ENCODE measurements at places on chromosomes 13 and 19.
A peak's percentile ranks its signal among the peaks of the same experiment; 100 is the strongest.

DNA sequence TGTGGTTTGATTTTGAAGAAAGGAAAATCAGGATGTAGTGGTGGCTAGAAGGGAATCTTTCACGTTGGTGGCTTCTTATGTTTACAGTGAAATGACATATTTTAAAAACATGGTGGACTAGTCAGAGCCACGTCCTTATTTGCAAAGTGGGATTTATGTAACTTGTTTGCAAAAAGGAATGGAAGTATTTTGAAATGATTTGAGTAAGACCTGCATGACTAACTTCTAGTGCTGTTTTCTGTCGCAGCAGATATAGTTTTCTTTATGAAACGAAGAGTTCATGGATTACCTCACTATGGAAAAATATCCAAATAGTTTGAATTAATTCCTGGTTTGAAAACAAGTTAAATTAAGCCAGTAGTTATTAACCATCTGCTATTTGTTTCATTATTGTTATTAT is 476.5 kb downstream of the MYO16 start:
- no peak for DNase-seq

- DNase-seq = peak; percentile 66
These were observed 12.9 kb upstream of the TMEM255B start for GRCh38 chr13:113746143-113746525.

- DNase-seq = peak; percentile 59
These were observed 435 bp upstream of the ZNF382 start for GRCh38 chr19:36604656-36605100.

- no peak for DNase-seq
These were observed 41.9 kb downstream of the ADPRHL1 start for GRCh38 chr13:113411216-113412023.

GRCh38 chr13:38539632-38540031 is 147.2 kb upstream of the FREM2 start:
- DNase-seq = no peak

- no peak for DNase-seq
These were observed 10.0 kb downstream of the DPF1 start for GRCh38 chr19:38213911-38214625.

DNA sequence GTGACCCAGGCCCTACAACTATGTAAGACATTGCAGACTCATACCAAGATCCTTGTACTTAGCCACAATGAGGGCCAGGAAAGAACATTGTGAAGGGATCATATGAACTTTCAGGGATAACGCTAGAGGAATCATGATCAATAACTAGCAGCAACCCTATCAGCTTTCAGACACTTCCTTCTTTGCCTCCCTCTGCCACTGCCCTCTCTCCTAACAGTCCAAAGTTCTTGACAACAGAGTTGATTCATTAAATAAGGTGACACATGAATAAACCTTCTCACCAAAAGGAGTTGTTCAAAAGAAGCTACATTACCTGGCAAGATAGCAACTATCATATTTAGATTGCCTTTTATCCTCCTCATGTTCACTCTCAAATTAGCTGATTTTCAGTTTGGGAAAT is 272.2 kb upstream of the DACH1 start:
- DNase-seq = no peak

DNA sequence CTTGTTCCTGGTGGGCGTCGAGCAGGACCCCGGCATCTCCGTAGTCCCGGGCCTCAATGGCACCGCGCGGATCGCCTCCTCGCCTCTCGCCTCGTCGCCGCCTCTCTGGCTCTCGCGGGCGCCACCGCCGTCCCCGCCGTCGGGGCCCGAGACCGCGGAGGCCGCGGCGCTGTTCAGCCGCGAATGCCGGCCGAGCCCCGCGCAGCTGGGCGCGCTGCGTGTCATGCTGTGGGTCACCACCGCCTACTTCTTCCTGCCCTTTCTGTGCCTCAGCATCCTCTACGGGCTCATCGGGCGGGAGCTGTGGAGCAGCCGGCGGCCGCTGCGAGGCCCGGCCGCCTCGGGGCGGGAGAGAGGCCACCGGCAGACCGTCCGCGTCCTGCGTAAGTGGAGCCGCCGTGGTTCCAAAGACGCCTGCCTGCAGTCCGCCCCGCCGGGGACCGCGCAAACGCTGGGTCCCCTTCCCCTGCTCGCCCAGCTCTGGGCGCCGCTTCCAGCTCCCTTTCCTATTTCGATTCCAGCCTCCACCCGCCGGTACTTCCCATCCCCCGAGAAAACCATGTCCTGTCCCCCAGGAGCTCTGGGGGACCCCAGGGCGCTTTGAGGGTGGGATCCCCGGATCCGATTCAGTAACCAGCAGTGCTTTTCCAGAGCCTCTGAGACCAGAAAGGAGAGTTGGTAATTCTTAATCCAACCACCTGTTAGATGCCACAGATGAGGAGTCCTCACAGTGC is 885 bp downstream of the MLNR start:
- no peak for DNase-seq

- no peak for DNase-seq
These were observed 36.7 kb upstream of the RANBP3 start for GRCh38 chr19:6014551-6015135.

- no peak for DNase-seq
These were observed 14.9 kb upstream of the PTBP1 start for GRCh38 chr19:782185-782877.

DNA sequence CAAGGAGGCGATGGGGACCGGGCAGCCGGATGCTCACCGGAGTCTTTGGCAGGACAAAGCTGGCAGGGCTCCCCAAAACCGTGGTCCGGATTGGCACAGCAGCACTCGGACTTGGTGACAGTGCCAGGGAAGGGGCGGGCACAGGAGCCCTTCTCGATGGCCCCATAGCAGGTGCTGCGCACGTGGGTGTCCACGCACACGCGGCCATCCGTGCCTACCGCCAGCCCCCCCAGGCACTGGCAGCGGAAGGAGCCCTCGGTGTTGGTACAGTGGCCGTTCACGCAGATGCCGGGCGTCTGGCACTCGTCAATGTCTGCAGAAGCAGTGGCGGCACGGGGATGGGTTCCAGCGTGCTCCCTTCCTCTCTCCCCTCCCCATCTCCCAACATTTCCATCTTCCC is 17.9 kb downstream of the FBN3 start:
- no peak for DNase-seq

- DNase-seq = no peak
These were observed 3.4 kb downstream of the ZNF430 start for GRCh38 chr19:21023901-21024300.

- DNase-seq = peak; percentile 92
These were observed 11.3 kb downstream of the EPS8L1 start for GRCh38 chr19:55086730-55087541.

DNA sequence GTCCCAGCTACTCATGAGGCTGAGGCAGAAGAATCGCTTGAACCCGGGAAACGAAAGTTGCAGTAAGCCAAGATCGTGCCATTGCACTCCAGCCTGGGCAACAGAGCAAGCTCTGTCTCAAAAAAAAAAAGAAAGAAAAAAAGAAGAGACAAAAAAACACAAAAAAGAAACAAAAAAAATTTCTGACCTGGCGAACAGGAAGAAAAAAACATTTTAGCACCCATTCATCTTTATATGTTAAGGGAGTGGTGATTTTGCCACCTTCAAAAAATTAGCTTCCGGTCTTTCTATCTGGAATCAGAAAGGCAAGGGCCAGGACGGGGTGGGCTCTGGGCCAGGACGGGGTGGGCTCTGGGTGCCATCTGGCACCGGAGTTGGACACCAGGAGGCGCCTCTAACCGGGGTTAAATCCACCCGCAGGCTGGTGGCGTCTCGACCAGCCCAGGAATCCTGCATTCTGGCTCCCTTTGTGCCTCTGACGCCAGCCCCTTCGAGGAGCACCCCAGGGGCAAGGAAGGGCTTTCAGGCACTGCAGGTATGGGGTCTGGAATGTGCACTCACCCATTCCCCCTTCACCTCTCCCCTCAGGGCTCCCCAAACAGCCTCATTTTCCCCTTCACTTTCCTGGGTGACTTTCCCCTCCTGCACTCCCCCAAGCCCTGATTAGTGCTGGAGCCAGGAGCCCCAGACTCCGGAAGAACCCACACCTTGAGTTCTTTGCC is 10.4 kb upstream of the ZSWIM4 start:
- DNase-seq = peak; percentile 71

DNA sequence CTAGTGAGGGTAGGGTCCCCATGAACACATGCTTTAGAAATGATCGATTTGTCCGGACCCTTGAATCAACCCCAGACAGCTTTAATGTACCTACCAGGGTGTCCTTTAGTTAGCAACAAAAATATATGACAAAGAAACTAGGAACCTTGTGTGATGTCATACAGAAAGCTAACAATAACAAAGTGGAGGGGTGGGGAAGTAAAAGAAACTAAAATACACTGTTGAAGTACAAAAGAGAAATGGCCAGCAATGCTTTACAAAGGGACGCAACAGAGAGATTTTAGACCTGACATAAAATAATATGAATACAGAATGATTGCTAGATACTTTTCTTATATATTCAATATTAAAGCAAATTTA is 40.0 kb downstream of the DZIP1 start:
- DNase-seq = no peak

DNA sequence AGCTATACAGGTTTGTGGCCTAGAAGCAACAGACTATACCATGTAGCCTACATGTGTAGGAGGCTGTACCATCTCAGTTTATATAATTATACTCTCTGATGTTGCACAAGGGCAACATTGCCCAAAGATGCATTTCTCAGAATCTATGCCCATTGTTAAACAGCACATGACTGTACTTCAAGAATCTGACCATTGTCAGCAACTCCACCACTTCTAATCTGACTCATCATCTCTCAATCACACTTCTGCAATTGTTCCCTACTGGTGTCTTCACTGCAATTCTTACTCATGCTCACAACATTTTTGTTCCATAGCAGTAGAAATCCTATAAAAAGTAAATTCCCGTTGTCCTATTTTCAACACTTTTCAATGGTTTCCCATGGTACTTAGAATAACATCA is 63.9 kb upstream of the ATXN8OS start:
- no peak for DNase-seq

DNA sequence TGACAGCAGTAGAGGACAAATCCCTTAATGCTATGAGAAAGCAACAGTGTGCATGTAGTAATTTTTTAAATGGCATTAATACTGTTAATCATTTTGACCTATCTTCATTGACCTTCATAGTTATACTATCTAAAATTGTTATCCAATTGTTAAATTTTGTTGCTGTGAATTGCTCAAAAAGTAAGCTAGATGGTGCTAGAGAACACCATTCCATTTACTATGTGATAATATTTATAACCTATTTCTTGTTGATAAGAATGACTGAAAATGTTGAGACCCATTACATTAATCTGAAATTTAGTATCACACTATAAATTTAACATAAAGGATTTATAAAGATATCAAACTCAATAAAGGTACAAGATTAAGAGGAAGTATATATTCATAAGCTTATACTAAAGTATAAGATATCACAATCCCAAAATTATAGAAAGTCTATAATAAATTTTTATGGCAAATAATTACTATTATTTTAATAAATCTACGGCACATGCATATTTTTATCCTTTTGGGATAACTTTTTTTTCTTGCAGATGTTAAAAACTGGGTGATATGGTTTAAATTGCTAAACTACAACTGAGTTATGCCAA is 1573.3 kb downstream of the PCDH9 start:
- DNase-seq = no peak

- no peak for DNase-seq
These were observed 366.6 kb downstream of the DNAJC15 start for GRCh38 chr13:43389983-43390382.

DNA sequence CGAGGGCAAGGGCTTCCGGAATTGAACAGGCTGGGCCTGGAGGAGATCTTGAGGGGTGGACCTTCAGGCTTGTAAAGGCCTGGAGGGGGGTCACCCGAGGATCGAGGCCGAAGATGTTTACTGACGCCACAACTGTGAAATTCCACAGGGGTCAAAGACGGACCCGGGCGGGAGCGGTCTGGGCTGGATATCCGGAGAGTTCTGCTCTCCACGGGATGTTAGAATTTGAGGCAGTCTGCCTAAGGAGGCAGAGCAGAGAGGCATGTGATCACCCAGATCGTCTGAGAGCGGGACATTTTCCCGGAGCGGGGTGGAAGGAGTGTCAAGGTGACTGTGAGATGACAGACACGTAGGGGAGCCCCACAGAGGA is 13.2 kb downstream of the KLHL26 start:
- no peak for DNase-seq

DNA sequence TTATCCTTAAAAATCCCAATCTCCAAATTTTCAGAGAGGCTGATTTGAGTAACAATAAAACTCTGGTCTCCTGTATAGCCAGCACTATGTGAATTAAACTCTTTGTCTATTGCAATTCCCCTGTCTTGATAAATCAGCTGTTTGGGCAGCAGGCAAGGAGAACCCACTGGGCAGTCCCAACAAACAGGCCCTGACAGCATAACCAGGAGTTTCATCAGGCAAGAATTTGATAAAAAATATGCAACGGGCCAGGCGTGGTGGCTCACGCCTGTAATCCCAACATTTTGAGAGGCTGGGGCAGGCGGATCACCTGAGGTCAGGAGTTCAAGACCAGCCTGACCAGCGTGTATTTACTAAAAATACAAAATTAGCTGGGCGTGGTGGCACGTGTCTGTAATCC is 42.1 kb downstream of the STK24 start:
- no peak for DNase-seq

DNA sequence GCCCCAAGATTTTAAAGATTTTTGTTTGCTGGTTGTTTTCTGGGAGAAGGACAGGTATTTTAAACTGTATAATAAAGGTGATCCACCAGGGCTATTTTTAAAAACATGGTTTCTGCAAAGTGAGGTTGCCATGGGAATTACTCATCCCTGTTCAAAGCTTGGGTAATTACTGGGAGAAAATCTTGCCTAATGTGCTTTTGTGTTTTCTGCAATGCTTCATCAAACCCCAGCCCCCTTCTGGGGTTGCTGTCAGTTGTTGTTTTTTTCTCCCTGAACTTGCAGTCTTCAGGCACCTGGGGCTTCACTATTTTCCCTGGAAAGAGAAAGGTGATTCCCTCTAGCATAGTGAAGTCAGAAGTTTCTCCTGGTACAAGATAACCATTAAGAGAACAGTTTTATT is 277.2 kb downstream of the NALCN start:
- no peak for DNase-seq

- no peak for DNase-seq
These were observed 716.2 kb upstream of the GPC6 start for GRCh38 chr13:92510416-92510815.

DNA sequence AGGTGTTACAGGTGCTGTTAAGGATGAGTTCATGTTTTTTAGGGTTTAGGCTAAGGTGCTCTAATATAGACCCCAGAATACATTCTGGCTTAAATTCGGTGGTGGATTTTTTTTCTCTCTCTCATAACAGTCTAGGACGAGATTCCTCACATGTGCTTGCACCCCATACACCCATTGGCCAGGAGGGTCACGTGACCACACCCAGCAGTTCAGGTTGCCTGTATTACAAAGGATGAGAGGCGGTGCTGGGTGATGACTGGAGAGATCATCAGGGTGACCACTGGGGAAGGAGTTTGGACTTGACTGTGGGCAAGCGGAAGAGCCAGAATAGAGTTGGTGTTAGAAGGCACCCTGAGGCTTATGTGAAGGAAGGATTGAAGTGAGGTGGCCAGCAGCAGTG is 27.7 kb downstream of the PPP2R1A start:
- DNase-seq = no peak
